Activated naive CD8-positive, alpha-beta T cell treated with anti-CD3 and anti-CD28 coated beads, Interleukin-2, amount 10 ng/mL, durations not matched to agents 7 days and 5 days (primary cell): ENCODE measurements at places on chromosomes 16 and 17. TPM values are rescaled to one million over a fixed set of nuclear protein-coding genes. Genes with fewer than 3 reads are reported as not detected.

The CCL1 gene
- total RNA-seq: not detected

The FOXK2 gene
- total RNA-seq: 60.8 TPM

The TPSB2 gene
- not detected for total RNA-seq

The SCNN1B gene
- not detected for total RNA-seq

The ARSG gene
- 10.9 TPM for total RNA-seq

The PTGES3L gene
- 0.39 TPM for total RNA-seq

The MEFV gene
- total RNA-seq: 0.23 TPM

The TEX19 gene
- total RNA-seq: not detected

The TPPP3 gene
- not detected for total RNA-seq

GRCh38 chr17:82838386-82839063, 1.3 kb downstream of the ZNF750 start:
- H3K27me3 ChIP-seq: no peaks in the 10 kb centered on the region
- DNase-seq: no peak
- H3K4me3 ChIP-seq: no peak overlapping the region
- H3K4me1 ChIP-seq: no peaks in the 10 kb centered on the region

DNA sequence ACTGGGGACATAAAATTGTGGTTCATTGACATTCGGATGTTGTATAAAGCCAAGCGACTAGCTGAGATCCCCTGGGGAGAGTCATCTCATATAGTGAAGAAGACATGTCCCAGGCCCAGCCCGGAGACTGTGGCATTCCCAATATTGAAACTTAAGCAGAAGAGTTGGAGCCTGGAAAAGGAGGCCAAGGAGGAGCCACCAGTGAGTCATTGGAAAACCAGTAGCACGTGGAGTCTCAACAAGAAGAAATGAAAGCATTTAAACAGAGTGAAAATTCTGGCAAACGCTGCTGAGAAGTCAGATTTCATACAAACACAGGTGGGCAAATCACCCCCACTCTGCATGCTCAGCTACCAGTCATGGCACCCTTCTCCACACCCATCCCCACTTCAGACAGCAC, 9.4 kb upstream of the ELAC2 start:
- H3K27ac ChIP-seq: no peak overlapping the region
- peaks cover 9% of the 10 kb centered on the region for H3K4me1 ChIP-seq
- DNase-seq: no peak
- H3K36me3 ChIP-seq: no peaks in the 10 kb centered on the region
- H3K27me3 ChIP-seq: peaks cover 5% of the 10 kb centered on the region
- no peak overlapping the region for H3K4me3 ChIP-seq

DNA sequence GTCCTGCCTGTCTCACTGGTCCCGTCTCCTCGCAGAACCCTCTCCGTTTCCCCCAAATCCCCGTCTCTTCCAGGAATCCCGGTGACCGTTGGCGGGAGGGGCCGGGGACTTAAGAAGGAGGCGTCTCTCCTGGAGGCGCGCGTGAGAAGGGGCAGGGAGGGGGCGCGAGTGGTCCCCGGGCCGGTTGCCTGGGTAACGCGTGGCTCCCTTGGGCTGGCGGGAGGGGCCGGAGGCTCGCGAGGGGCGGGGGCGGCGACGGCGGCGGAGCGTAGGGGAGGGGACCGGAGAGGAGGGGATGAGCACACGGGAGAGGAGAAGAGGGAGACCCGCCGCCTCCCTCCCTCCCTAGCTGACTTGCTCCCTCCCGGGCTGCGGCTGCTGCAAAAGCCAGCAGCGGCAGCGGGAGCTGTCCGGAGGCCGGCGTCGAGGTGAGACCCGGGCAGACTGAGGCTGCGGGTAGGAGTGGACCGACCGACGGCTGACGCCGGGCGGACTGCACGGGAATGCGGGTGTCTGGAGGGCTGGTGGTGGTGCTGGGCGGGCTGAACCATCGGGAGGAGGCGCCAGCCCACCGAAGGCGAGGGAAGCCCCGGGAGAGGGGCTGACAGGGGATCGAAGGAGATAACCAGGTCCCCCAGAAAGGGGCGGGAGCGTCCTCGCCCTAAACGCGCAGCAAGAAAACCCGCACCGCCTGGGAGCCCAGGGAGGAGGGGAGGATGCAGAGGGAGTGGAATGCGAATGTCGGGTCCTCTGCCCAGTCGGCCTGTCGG, at the start of gene PRRT2:
PRRT2 (plus strand) TSS at position 298 of the 770 bp plus-strand sequence. CDS start 862 bp downstream, outside the sequence.
- peaks cover 34% of the 10 kb centered on the region for H3K36me3 ChIP-seq
- H3K4me3 ChIP-seq: peak within 1 kb of the TSS; percentile 95
- peaks cover 39% of the 10 kb centered on the region for H3K4me1 ChIP-seq
- peak within 1 kb of the TSS; percentile 77 for H3K27ac ChIP-seq
- peak; percentile 60 for DNase-seq
- H3K27me3 ChIP-seq: peaks cover 12% of the 10 kb centered on the region

DNA sequence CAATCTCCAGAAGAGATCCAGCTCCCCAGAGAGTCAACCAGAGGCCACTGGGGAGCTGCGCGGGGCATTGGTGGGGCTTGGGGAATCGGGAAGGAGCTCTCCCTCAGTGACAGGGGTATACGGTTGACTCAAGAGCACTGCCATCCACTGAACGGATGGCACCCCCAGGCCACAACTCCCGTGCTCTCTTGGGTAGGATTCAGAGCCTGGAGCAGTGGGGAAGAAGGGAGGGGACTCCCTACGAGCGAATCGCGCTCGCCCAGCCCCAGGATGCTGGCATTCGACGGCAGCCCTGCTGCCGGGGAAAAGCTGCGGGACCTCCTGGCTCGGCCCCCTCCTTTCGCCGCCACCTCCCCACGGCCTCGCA, 473 bp upstream of the TPPP3 start:
- H3K36me3 ChIP-seq: no peaks in the 10 kb centered on the region
- peak overlapping the region; percentile 16 for H3K4me3 ChIP-seq
- DNase-seq: no peak
- H3K27me3 ChIP-seq: peaks cover 32% of the 10 kb centered on the region
- peaks cover 4% of the 10 kb centered on the region for H3K4me1 ChIP-seq
- H3K27ac ChIP-seq: no peak overlapping the region

GRCh38 chr16:55701442-55702319, 45.9 kb downstream of the SLC6A2 start:
- H3K4me1 ChIP-seq: peaks cover 7% of the 10 kb centered on the region
- no peak overlapping the region for H3K27ac ChIP-seq
- peaks cover 10% of the 10 kb centered on the region for H3K27me3 ChIP-seq
- peak; percentile 48 for DNase-seq
- no peaks in the 10 kb centered on the region for H3K36me3 ChIP-seq

GRCh38 chr17:64032081-64032480, 11.6 kb upstream of the ICAM2 start:
- no peak overlapping the region for H3K4me3 ChIP-seq
- DNase-seq: no peak
- H3K27me3 ChIP-seq: peaks cover 1% of the 10 kb centered on the region
- H3K36me3 ChIP-seq: no peaks in the 10 kb centered on the region
- H3K4me1 ChIP-seq: peaks cover 7% of the 10 kb centered on the region
- no peak overlapping the region for H3K27ac ChIP-seq

- H3K4me1 ChIP-seq: peaks cover 31% of the 10 kb centered on the region
- H3K36me3 ChIP-seq: peaks cover 67% of the 10 kb centered on the region
- DNase-seq: no peak
- peak overlapping the region; percentile 12 for H3K4me3 ChIP-seq
These were observed 25.1 kb upstream of the MEAK7 start for GRCh38 chr16:84529607-84530006.

- no peaks in the 10 kb centered on the region for H3K4me1 ChIP-seq
- H3K4me3 ChIP-seq: no peak overlapping the region
- no peak for DNase-seq
These were observed 15.7 kb downstream of the ALDH3A2 start for GRCh38 chr17:19664136-19664820.

- H3K36me3 ChIP-seq: no peaks in the 10 kb centered on the region
- H3K27me3 ChIP-seq: peaks cover 8% of the 10 kb centered on the region
- no peak for DNase-seq
- no peak overlapping the region for H3K4me3 ChIP-seq
- no peak overlapping the region for H3K27ac ChIP-seq
- H3K4me1 ChIP-seq: peaks cover 5% of the 10 kb centered on the region
These were observed 334 bp downstream of the GH1 start for GRCh38 chr17:63918305-63918704.

DNA sequence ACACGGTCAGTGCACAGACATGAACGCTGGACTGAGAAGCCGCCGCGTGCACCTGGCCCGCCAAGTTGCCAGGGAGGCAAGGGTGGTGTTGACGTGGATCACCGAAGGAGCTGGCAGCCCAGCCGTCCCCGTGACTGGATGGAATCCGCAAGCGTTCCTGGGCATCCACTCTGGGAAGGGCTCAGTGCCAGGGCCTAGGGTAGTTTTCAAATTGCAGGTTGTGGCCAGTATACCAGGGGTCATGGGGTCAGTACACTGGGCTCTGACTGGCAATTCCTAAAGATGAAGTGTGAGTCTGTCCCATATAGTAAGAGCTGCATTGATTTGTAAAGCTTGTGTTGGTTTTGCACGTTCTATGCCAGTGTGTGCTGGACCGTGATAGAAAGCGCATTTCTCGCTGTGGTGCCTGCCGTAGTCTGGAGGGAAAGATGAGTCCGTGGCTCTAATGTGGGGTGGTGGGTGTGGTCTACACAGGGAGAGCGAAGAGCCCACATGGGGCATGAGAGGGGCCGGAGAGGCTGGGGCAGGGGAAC, 21.1 kb upstream of the METRNL start:
- peaks cover 10% of the 10 kb centered on the region for H3K4me1 ChIP-seq
- no peaks in the 10 kb centered on the region for H3K36me3 ChIP-seq
- DNase-seq: no peak
- peaks cover 5% of the 10 kb centered on the region for H3K27me3 ChIP-seq
- H3K4me3 ChIP-seq: no peak overlapping the region
- peak overlapping the region; percentile 42 for H3K27ac ChIP-seq

DNA sequence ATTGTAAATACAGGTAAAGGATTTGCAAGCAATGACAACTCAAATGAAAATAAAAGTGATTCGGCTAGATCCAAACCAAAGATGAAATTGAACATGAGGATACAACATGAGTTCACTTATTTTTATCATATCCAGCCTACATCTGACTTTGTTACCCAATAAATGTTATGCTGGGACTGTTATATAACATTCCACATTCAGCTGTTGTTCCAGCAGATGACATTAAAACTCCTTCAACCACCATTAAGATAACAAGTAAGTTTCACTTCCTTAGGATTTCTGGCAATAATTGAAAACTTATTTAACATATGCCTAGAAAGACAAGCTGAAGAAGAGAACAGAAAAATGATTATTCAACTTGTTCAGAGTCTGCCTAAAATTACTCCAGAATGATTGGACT, 729.4 kb downstream of the CDH11 start:
- no peak for DNase-seq
- no peaks in the 10 kb centered on the region for H3K27me3 ChIP-seq
- H3K36me3 ChIP-seq: no peaks in the 10 kb centered on the region
- H3K4me1 ChIP-seq: no peaks in the 10 kb centered on the region

- DNase-seq: no peak
- no peak overlapping the region for H3K27ac ChIP-seq
- H3K4me1 ChIP-seq: no peaks in the 10 kb centered on the region
These were observed 236.7 kb downstream of the ENGASE start for GRCh38 chr17:79311373-79311772.

GRCh38 chr16:20911361-20911760, 10.8 kb downstream of the LYRM1 start:
- no peak for DNase-seq
- peaks cover 48% of the 10 kb centered on the region for H3K4me1 ChIP-seq
- H3K27me3 ChIP-seq: no peaks in the 10 kb centered on the region

DNA sequence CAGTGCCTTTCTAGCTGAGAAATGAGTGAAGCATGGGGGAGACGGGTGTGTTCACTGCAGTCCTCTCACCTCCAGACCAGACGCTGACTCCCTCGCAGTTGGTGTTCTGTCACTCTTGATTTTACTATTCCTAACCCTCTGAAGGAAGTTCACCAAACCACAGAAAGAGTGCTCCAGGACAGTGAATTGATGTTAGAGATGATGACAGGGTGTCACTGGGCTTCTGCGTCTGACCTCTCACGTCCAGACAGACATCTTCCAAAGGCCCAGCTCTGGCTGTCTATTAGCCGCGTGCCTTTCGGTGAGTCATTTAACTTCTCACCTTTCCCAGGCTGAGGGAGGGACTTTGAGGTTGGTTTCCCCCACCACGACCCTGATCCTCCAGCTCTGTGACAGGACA, 8.2 kb downstream of the CRAMP1 start:
- H3K4me3 ChIP-seq: no peak overlapping the region
- no peak for DNase-seq
- peak overlapping the region; percentile 6 for H3K27ac ChIP-seq
- H3K4me1 ChIP-seq: peaks cover 20% of the 10 kb centered on the region
- peaks cover 8% of the 10 kb centered on the region for H3K36me3 ChIP-seq

DNA sequence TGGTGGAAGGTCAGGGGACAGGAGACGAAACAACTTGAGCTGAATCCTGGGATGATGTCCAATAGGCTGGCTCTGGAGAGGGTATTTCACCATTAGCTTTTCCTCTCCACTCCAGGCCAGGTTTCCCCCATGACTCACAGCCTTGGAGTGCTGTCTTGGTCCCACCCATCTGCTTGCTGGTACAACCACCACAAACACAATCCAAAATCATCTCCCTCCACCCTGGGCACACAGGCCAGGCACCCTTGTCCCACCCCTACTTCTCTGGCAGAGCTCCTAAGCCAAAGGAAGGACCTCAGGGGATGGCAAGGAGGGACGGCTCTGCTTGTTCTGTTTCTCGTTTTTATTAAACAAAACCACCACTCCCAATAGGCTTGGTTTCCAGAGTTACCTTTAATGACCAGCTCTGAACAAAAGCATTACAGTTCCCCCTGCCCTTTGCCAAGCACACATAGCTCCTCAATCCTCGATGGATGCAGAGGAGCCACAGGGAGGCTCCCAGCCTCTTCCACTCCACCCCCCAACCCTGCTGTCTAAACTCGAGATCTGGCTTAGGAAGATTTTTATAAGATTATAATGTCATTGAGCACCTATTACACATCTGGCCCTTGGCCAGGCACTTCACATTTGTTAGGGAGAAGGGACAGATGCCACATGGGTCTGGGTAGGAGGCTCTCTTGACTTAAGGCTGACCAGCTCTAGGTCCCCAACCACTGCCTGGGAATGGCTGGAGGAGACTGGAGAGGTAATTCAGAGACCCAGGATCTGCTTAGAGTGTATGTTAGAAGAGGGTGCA, 13.3 kb downstream of the CAVIN1 start:
- no peak overlapping the region for H3K4me3 ChIP-seq
- H3K36me3 ChIP-seq: no peaks in the 10 kb centered on the region
- no peak for DNase-seq
- no peaks in the 10 kb centered on the region for H3K27me3 ChIP-seq
- no peak overlapping the region for H3K27ac ChIP-seq
